ENCODE measurements at places on chromosomes 4 and X. TPM values are rescaled to one million over a fixed set of nuclear protein-coding genes. Genes with fewer than 3 reads are reported as not detected.

GRCh38 chrX:151702741-151703340, 7.6 kb downstream of the PRRG3 start:
- no peak for DNase-seq

- DNase-seq: no peak
These were observed 22.8 kb downstream of the CRMP1 start for GRCh38 chr4:5869966-5870619.

- DNase-seq: no peak
These were observed 49.4 kb downstream of the FHL1 start for GRCh38 chrX:136196691-136197155.

- no peak for DNase-seq
These were observed 75.3 kb upstream of the FRMPD3 start for GRCh38 chrX:107374132-107374531.

GRCh38 chrX:68415316-68415715, 18.0 kb downstream of the OPHN1 start:
- no peak for DNase-seq

- DNase-seq: no peak
These were observed 76.2 kb upstream of the PAGE3 start for GRCh38 chrX:55340896-55341433.

GRCh38 chrX:13152518-13153185, 108.2 kb upstream of the FAM9C start:
- DNase-seq: no peak

GRCh38 chrX:70196961-70197720, 19.9 kb downstream of the DGAT2L6 start:
- DNase-seq: no peak

- no peak for DNase-seq
These were observed 95.4 kb upstream of the USP38 start for GRCh38 chr4:143089291-143089690.

HTR2C gene
- total RNA-seq: 0.12 TPM

DNA sequence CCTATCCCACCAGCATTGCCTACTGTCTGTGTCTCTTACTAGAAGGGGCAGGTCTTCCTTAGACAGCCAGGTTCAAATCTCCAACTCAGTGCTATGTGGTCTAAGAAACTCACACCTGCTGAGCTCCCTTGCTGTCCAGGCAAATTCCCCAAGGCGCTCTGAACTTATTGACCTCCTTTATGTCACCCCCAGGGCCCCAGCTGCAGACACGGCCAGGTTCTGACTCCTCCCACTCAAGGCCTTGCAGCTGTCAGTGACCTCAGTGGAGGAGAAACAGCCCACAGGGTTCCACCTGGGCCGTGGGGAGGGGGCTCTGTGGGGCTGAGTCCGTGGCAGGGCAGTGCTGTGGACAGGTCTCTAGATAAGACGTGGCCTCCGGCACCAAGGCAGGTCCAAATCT, 42.1 kb upstream of the PSAPL1 start:
- DNase-seq: no peak

DNA sequence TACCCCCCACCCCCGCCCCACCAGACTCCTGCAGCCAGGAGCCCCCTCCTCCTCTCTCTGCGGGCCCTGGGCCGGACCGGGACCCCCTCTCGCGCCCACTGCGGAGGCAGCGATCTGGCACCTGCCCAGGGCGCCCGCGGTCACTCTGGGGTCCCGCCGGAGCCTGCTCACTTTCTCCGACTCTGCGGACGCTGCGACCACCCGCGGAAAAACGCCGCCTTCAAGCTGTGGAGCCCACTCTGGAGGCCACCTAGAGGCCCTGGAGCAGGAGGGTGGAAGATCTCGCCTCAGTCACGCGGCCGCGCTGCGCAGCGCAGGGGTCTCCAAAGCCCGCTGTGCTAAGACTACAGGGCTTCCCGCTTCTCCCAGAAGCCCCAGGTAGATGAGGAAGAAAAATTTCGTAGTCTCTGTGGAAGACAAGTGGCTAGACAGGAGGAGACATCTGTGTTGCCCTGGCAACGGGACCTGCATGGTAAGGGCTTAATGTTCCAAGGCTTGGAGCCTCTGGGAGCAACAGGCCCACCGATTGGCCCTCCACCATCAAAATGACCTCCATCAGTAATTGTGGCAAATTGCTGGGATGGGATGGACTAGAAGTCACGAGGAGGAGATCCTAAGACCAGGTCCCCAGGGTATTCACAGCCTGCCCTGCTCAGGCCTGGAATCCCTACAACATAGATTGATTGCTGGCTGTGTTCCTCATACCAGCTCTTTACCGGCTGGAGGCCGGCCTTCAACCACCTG, at the start of gene PNMA6F:
Gene PNMA6F (minus strand): TSS at position 387 of the 744 bp plus-strand sequence. CDS start 1,093 bp downstream, outside the sequence.
- DNase-seq: peak; percentile 44

- DNase-seq: no peak
These were observed 93.3 kb downstream of the PHOX2B start for GRCh38 chr4:41655177-41655576.

- DNase-seq: no peak
These were observed 306.4 kb downstream of the PTTG2 start for GRCh38 chr4:38266616-38267015.

SYN1 gene
- total RNA-seq: 6.4 TPM

ATOH1 gene
- total RNA-seq: not detected

DNA sequence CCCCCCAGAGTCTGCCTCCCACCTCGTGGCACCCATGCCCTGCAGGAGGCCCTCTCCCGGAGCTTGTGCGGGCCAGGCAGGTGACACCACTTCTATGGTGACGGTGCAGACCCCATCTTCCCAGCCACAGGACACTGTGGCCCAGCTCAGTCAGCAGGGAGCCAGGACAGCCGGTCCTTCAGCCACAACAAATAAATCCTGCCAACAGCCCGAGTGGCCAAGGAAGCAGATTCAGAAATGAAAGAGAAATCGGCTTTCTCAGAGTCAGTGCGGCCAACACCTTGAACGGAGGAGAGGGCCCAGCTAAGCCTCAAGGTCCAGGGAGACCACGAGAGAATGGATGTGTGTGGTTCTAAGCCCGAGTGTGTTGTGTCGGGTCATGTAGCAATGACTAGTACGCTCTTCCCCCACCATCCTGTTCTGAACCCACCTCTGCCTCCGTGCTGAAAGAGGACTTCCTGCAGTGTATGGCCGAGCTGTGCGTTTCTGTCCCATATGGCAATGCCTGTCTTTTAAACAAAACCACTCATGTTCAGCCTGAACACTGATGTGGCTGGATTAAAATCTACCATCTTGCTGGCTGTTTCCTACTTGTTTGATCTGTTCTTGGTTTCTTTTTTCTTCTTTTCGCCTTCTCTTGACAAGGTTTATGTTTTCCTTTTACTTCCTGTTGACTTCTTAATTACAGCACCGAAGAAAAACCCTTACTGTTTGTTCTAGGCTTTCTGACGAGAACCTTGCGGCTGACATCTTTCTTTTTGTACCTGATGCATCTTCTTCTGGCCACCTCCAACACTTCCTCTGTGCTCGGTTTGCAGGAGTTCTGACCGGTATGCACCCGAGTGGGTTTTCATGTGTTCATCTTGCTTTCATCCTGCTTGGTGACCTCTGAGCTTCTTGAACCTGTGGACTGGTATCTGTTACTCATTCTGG, 53.1 kb downstream of the GAK start:
- no peak for DNase-seq

- no peak for DNase-seq
These were observed 137.4 kb downstream of the DCLK2 start for GRCh38 chr4:150215601-150216000.

CLDN22 gene
- not detected for total RNA-seq
